ENCODE measurements at places on chromosomes 2 and 18.

GRCh38 chr18:67104700-67105284 lies 411.7 kb downstream of the DSEL start:
- DNase-seq = peak; percentile 2

DNA sequence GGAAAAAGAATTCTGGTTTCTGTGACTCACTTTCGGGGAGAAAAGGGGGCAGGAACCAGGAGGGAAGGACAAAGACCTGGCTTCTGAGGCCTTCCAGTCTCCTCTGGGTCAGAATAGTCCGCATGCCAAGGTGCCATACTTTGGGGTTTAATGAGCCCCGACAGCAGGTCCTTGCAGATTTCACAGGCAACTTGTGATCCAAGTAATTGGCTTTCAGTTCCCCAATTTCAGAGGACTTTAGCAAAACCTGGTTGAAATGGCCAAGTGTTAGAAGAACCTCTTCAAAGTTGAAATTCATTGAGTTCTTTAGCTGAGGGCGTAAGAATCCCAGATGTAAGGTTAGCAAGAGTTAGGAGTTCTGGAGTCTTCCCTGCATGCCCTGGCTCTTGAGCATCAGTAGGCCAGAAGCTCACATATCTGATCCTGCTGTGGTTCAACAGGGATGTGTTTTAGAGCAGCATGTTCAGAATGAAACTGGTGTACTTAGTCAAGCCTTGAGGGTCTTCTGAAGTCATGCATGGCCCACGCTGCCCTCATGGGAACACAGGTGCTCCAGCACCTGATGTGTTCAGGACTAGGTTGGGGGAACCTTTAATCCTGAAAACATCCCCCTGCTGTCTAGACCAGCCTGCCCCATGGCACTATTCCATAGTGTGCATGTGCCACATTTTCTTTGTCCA lies 143.0 kb downstream of the NUP35 start:
- DNase-seq = no peak

GRCh38 chr2:208268156-208268952 lies 2.3 kb downstream of the PIKFYVE start:
- DNase-seq = no peak

DNA sequence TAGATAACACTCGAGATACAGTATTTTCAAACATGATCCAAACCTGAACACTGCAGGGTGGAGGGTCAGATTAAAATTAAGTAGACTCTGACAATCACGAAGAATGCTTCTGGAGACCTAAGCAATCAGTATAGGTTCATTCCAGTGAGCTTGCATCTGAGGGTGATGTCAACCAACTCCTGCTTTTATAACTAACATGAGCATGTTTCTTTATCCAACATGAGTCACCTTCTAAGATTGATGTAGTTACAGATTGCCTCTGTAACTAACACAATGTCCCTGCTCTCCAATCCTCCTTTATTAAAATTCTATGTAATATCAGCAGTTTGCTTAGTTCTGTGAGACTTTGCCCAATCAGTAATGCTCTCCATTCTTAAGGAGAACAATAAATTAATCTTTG lies 225.7 kb downstream of the ARL6IP6 start:
- no peak for DNase-seq

GRCh38 chr2:28802975-28803429 lies 7.6 kb upstream of the SPDYA start:
- no peak for DNase-seq

DNA sequence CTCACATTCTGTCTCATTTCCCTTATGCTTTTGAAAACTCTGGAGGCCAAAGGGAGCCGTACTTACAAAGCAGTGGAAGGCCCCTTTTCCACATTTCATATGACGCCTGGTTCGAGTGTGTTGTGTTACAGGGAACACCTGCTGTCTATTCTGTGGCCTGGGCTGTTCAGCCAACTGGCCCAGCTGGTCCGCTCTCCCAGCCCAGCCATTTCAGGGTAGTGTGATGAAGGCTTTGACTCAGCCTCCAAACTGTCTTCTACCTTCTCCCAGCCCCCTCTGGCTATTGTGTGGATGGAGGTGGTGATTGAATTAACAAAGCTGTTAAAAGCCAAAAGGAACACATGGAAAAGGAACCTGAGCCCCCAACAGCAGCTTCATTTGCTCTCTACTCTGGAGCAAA lies 233.8 kb downstream of the ICOS start:
- no peak for DNase-seq

DNA sequence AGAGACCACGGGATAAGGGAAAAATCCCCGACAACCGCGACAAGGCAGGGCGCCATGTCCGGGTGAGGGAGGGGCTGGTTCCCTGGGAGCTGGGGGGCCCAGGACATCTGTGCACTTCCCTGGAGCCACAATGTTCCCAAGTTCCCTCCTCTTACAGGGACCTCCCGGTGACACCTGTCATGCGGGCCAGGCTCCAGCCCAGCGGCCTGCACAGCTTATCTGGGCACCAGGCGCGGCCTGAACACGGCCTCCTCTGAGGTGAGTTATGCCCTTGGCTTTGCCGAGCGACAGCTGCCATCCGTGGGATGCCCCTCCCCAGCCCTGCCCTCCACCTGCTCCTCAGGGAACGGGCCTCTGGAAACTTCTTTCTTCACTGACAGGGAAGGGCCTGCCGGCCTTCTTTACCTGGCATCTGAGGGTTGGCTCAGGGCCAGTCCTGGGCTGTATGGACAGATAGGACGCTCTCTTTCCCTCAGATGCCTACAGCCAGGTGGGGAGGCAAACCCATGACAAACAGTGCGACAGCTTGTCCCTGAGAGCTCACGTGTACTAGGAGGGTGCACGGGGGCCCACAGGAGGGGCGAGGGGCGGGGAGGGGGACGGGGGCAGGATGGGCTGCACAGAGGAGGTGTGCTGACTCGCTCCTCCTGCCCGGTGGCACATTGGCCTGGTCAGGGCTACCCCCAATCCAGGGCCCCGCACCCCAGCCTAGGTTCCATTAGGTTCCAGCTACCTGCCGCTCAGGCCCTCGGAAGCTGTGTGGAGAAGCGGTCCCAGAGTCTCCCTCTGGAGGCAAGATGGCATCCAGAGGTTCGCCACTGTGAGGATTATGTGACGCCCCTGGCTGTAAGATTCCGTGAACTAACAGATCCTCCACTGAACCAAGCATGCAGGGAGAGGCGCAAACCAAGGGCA lies 34.9 kb upstream of the HPCAL1 start:
- no peak for DNase-seq

DNA sequence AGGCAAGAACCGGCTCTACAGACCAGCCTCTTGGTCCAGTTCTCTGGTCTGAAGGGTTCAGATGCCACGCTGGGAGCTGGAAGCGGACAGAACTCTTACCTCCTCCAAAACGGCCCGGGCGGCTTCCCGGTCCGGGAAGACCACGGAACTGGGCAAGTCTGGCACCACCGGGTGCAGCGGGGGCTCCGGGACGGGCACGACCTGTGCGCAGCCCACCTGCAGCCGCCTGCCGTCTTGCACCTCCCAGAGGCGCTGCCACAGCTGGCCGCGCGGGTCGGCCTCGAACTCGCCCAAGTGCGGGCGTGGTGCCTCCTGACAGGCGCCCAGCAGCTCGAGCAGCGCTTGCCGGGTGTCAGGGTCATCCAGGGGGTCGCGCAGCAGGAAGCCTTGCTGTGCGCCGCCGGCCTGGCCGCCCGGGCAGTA lies 773 bp downstream of the CMPK2 start:
- DNase-seq = no peak

GRCh38 chr18:58694720-58695468 lies 23.6 kb downstream of the MALT1 start:
- DNase-seq = no peak

DNA sequence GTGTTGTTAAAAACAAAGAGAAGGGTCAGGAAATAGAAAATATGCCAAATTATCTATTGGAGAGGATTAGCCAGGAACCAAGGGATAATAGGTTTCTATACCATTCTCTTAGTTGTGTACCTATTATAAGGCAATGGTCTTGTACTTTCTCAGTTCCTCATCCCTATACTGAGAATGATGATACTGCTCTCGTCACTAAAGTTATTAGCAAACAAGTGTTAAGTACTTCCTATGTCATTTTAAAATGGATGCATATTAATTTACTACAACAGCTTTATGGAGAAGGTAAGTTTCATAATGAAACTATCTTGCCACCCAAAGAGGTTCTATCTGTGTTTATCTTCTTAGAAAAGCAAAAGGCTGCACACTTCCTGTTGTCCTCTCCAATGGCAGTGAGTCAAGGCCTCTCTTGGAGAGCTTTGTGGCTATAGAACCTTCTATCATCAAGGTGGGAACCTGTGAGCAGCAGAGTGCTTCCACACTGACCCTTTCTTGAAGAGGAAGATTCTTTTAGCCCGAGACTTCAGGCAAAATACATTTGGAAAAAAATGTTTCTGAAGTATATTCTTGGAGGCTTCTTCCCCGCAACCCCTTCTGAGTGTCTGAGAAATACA lies 460.7 kb upstream of the FANCL start:
- DNase-seq = no peak

DNA sequence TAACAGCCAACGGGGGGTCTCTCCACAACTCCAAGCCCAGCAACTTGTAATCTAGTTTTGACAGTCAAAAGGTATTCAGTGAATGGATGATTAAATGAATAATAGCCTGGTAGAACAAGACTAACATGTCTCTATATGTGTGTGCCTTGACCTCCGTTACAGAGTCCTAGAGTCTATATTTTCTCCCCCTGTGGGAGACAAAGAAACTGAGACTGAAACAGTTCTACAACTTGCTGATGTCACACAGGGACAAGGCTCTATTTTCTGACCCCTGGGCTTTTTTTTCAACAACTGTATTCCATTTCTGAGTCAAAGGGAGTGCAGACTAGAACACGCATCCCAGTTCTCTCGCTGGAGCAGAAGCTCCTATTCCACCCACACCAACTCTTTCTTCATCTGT lies 223.6 kb upstream of the AGAP1 start:
- no peak for DNase-seq

GRCh38 chr2:96353032-96353561 lies 17.5 kb downstream of the NCAPH start:
- DNase-seq = no peak

DNA sequence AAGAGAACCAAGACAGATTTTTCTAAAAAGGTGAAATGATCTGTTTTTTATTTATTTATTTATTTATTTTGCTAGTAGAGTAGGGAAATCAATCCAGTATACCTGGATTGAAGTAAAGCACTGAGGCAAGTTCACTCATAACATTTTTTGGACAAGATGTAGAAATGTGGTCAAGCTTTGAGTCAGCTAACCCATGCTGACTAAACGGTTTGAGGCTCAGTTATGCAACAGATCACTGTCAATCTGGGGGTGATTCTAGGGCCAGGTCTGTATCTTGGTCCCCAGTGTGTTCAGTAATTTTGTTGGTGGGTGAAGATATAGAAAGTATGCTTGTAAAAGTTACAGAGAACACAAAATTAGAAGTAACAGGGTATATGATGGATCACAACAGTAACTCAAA lies 60.2 kb downstream of the RMDN2 start:
- no peak for DNase-seq

DNA sequence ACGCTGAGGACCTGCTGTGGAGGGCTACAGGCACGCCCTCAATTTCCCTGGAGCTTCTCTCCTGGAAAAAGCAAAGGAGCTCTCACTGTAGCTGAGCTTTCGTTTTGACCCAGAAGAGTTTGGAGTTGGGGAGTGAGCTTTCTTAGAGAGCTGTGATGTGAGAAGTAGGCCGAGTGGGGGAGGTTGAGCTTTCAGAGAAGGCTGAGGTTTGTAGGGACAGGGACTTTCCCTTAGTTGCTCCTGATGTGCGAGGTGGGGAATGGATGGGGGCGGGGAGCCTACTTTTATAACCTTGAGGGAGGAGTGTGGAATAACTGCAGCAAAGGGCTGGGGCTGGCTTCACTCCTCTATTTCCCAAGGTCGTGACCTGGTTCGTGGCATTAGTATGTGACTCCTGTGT lies 47.1 kb downstream of the ZNF532 start:
- DNase-seq = no peak
